GOT3 (cell line): ENCODE measurements at places on chromosomes 4 and X.

DNA sequence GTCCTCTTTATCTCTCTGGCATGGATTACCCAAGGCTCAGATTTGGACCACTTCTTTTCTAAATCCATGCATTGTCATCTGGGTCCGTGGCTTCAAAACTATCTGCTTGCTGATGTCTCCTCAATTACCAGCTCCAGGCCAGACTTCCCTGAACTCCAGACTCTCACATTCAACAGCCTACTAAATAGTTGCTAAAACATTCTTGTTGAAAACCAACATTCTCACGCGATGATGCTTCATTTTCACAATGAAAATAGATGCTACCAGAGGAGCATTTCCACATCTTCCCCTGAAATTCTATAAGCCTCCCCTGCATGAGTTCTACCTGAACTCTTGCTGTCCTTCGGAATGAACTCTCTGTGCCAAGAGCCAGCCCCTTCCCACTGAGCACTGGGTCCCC, 5.2 kb upstream of the TLR6 start:
- no peak for DNase-seq

DNA sequence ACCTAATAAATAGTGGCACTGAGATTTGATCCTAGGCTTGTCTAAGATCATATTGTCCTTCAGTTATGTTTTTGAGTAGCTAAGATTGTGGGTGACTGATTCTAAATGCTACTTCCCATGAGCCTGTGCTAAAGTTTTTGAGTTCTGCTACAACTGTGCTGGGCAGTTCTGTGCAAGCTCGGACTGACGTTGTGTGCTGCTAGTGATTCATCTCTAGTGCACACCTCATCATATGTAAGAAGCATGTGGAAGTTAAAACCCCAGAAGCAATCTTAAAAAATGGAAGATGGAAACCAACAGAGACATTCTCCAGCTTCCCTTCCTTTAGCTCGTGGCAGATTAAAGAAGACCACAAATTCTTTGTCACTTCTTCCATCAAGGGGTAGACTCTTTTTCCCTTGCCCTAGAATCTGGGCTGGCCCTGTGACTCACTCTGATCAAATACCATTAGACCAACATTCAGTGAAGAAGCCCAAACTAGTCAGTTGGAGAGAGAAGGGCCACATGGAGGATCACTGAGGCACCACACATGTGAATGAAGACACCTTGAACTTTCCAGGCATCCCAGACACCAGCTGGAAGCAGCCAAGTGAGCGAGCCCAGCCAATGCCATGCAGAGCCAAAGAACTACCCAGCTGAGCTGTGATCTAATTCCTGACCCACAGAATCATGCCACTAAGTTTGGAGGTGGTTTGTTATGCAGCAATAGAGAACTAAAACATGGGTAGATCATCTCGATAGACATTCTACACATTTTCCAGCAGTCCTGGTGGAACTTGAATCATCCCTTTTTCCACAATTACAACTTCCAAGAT, 16.8 kb downstream of the ARHGAP6 start:
- no peak for DNase-seq

DNA sequence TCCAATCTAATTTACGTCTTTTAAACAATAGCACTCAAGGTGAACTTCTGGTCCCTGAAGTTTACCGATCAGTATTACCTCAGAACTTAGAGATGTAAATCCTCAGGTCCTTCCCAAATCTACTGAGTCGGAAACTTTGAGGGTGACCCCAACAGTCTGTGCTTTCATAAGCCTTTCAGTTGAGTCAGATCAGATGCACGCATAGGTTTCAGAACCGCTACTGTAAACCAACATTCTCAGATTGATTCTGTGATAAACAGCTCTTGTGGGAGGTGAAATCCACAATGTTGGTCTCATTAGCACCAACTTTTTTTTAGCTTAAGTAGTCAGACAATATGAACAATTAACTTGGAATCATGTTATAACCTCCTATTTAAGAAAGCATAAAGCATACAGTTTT, 86.0 kb downstream of the WWC2 start:
- no peak for DNase-seq

DNA sequence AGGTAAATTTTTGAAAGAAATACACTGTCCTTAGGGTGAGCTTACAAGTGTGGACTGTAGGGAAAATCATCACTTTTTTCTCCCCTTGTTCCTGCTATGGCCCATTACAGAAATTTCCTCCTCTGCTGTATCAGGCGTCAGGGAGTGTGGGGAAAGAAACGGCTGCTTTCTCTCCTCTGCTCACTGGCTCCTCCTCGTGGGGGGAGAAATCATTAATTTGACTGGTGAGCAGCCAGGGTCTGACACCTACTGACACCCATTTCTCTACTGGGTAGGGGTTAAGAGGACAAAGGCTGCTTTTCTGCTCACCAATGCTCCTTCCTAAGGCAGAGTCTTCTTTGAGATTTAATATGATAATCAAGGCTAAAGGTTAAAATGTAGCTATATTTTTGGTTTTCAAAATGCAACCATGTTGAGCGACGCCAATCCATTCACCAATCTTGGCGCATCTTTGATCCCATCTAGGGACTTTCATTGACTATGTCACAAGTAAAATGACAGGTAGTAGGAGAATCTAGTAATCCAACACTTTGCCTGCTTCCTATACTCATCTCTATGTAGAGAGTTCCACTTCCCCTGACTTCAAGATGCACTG, 25.1 kb downstream of the SETD7 start:
- no peak for DNase-seq

DNA sequence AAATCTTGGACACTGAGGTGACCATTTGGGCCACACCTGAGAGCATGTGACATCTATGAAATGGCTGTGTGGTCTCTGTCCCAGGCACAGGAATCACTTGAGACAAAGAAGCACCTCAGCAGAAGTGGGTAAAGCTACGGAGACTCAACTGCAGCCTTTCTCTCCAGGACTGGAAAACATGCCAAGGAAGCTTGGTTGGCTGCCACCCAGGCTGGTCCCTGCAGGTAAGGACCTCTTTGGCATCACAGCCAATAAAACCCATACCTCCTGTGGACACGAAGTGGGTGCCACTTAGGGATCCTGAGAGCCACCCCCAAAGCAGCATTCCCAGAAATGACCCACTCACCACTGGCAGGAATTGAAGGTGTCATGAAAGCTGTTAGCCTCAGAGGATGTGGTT, 74.6 kb downstream of the LEF1 start:
- DNase-seq, result no peak

GRCh38 chrX:26789751-26790150, 573.8 kb downstream of the MAGEB5 start:
- no peak for DNase-seq

- DNase-seq, result no peak
Measured at GRCh38 chr4:78291277-78291676, 234.2 kb downstream of the FRAS1 start.

DNA sequence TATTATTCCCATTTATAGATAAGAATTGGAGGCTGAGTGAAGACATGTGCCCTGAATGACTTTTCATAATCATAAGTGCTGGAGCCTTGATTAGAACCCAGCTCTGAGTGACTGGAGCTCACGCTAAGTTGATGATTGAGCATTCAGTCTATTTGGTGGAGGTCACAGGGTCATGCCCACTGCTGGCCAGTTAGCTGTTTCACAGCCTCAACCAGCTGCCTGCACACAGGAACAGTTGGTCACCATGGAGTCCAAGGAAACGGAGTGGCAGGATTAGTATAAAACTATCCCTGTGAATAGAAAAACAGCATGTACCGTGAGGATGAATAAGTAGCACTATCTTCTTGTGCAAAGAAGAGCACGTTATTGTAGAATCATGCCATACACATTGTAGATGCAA, 1.0 kb upstream of the C4orf54 start:
- no peak for DNase-seq

GRCh38 chr4:104488151-104488550, 6.5 kb downstream of the CXXC4 start:
- no peak for DNase-seq

GRCh38 chrX:13084611-13085010, 40.2 kb upstream of the FAM9C start:
- no peak for DNase-seq

GRCh38 chr4:35300996-35301774, 943.1 kb downstream of the ARAP2 start:
- DNase-seq, result no peak

DNA sequence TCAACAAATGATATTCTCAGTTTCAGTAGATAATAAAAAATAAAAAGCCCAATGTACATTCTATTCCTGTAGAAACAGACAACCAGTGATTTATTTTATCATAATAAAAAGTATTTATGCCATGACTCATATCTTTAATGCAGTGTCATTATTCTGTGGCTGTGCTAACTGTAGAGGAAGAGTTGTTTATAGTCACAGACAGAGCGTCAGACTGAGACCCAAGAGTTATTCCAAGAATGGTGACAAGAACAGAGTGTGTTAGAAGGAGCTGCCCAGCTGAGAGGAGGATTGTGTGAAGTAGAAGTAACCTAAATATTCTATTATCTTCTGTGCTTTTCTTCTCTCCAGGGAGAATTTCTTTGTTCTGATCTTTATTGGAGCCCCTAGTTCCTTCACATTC, 210.7 kb downstream of the PPP1R2C start:
- no peak for DNase-seq

- DNase-seq, result no peak
Measured at GRCh38 chr4:151659601-151660364, 101.0 kb downstream of the GATB start.

GRCh38 chr4:38723726-38724474, 58.9 kb downstream of the TLR10 start:
- no peak for DNase-seq

DNA sequence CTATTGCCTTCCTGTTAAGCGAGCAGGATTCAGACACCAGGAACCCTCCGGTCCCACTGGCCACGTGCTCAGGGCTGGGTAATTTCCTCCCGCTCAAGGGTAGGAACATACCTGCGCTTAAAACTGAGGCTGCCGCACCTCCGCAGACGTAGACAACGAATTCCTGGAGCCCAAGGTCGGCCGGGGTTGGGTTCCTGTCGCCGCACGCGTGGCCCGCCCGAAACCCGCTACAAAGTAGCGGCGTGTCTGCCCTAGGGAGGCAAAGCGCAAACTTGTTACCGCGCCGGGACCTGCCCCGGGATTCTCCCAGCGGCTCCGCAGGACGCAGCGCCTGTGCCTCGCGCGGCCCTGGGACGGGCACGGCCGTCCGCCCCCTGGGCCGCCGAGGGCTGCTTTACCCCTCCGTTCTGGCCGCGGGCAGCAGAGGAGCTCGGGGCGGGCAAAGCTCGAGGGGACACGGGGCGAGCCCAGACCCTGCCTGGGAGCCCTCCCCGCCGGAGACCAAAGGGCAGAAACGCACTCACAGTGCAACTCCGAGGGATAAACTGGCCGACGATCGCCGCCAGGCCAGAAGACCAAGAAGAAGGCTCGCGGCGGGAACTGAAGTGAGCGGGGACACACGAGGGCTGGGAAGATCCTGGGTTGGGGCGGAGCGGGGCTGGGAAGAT, at the start of gene ERVMER34-1:
Gene ERVMER34-1 (minus strand): TSS at position 607 of the 668 bp plus-strand sequence. CDS start 5,905 bp downstream, outside the sequence.
- DNase-seq, result no peak

DNA sequence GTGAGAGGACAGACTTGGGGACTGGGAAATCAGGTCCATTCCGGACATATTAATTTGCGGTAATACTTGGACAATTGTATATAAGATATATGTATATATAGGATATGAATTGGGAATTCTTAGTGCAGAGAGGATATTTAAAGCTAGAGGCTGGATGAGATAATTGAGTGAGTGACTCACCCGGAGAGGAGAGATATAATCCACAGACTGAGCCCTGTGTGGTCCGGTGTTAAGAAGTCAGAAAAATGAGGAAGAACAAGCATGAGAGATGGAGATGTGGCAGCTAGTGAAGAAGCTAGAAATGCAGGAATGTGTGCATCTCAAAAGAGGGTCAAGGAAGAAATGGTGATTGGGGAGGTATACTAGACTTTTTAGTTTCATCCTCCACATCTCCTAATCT, 336.2 kb downstream of the SLC7A11 start:
- DNase-seq, result no peak

DNA sequence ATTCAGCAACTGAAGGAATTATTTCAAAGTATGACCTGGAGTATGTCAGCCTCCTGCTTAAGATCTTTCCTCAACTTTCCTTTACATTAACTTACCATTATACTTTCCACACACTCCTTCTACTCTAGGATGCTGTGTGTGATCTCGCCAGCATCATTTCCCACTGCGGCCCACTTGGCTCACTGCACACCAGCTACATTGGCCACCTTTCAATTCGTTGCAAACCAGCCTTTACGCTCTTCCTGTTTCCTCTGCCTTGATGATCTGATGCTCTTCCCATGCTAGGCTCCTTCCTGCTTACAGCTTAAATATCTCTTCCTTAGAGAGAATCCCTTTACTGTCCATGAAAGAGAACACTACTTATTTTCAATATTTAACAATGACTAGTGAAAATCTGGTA, 95.1 kb downstream of the GPM6A start:
- no peak for DNase-seq

GRCh38 chr4:8322794-8323704, 53.5 kb downstream of the HTRA3 start:
- DNase-seq, result no peak

GRCh38 chr4:134202166-134202956, 772 bp upstream of the PABPC4L start:
- DNase-seq, result no peak

- no peak for DNase-seq
Measured at GRCh38 chr4:139860435-139861024, 194.9 kb downstream of the MGST2 start.

DNA sequence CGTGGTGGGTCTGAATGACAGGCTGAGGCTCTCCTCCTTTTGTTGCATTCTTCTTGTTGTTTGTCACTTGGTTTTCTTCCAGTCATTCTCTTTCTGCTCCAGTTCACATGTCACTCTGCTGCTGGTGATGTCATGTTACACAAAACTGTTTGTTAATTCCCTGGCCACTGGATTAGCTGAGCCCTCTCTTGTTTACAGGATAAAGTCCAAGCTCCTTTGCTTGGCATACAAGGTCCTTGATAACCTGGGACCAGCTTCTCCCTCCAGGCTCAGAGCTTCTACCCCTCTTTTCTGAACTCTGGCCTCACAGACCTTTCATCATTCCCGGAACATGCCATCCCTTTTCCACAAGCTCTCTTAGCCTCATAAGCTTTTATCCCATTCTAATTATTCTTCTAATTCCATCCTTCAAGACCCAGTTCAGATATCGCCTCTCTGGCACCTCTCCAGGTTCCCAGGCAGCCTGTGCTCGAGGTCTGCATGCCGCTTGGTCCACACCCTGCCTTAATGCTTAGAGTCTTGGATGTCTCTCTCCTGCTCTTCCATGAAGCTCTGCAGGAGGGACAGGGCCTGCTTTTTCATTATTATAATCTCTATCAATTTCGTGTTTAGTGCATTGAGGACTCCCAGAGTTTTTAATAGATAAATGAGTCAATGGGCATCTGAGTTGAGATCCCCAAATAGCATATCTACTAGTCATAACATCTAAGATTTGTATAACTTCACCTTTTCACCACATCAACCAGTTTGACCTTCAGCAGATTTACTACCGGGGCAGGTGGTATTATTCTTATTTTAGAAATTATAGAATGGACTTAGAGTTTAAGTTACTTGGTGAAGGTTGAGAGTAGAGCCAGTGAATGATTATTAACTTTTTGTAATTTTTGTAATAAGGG, 98.7 kb downstream of the TMEM131L start:
- DNase-seq, result no peak
